Activated naive CD4-positive, alpha-beta T cell (primary cell): ENCODE measurements at places on chromosomes 1 and 21.

GRCh38 chr1:1295154-1295923 lies 12.4 kb downstream of the ACAP3 start:
- DNase-seq = no peak

DNA sequence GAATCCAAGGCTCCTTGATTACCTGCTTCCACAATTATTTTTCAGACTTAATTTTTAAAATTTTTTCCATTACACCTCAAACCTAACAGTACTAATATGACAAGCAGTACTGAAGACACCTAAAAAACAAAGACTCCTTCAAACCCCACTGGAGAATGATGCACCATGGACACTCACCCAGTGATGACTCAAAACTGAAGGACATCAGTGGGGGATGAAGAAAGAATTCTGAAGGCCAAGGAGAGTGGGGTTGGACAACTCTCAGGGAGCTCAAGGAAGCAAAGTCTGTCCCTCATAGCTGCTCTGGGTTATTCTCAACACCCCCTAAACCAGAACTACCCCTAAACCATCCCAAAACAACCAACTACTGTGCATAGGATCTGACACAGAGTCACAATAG lies 2.4 kb upstream of the ARHGAP29 start:
- no peak for DNase-seq

- no peak for DNase-seq
These were observed 25.6 kb upstream of the IER5 start for GRCh38 chr1:181062836-181063428.

GRCh38 chr1:8358897-8359616 lies 41.1 kb downstream of the SLC45A1 start:
- DNase-seq = no peak

DNA sequence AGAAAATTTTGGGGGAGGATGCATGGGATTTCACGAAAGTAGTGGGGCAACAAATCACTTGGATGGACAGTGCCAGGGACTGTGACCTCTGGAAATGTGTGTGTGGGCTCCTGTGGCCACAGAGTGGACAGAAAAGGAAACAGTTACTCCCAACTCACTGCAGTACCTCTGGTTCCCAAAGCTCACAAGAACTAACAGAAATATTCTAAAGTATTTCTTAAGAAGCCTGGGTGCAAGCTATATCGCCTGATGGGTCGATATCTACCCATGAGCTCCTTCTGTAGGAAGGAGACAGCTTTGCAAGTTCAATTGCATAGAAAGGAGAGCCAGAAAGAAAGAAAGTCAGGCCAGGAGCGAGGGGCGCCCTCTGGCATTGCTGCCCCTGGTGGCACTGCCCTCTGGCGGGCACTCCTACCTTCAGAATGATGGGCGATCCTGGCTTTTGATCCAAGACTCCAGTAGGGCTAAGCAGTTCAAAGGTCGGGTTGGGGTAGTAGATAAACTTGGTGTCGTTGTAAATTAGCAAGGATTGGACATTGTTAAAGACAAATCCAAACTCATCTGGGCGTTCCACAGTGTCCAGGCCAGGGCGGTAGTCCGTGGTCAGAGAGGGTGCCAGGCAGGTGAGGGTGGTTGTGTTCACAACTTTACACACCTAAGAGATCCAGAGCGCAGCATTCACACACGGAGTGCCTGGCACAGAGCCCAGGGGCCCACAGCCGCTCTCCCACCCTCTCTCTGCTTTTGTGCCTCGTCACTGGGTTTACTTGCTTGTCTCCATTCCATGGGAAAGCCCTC lies 134.7 kb upstream of the CD34 start:
- no peak for DNase-seq

- no peak for DNase-seq
These were observed 16.8 kb downstream of the VCAM1 start for GRCh38 chr1:100736324-100736723.
